ENCODE measurements at places on chromosomes 16 and 17.

GRCh38 chr17:41762841-41763240 lies 23.7 kb downstream of the JUP start:
- no peak for DNase-seq

- DNase-seq: no peak
Observed at GRCh38 chr17:18291718-18292540, 22.9 kb downstream of the TOP3A start.

DNA sequence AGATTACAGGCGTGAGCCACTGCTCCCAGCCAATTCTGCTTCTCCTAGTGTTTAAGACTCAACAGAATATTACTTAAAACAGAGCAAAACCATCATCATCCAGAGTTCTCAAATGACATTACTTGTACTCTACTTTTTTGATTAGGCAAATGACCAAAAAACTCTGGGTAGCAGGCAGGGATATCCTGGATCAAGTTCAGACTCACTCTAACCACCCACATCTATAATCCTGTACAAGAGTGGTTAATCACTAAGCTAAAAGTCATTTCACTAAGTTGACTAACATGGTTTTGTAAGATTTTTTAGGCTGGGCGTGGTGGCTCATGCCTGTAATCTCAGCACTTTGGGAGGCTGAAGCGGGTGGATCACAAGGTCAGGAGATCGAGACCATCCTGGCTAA lies 6.8 kb downstream of the NAE1 start:
- DNase-seq: no peak

DNA sequence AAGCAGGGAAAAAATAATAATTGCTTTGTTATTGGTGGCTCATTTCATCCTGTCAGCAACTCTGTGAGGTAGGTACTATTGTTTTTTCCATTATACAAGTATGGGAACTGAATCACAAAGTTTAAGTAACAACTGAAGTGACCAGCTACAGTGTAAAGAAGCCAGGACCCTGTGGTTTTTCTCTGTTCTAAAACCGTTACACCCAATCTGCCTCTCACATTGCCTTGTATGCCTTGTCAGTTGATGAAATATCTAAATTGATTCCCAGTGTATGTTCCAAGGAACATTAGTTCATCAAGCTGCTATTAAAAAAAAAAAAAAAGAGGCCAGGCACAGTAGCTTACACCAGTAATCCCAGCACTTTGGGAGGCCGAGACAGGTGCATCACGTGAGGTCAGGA lies 5.4 kb downstream of the PIGL start:
- no peak for DNase-seq

GRCh38 chr16:50861970-50862411 lies 120.1 kb downstream of the CYLD start:
- DNase-seq: no peak

DNA sequence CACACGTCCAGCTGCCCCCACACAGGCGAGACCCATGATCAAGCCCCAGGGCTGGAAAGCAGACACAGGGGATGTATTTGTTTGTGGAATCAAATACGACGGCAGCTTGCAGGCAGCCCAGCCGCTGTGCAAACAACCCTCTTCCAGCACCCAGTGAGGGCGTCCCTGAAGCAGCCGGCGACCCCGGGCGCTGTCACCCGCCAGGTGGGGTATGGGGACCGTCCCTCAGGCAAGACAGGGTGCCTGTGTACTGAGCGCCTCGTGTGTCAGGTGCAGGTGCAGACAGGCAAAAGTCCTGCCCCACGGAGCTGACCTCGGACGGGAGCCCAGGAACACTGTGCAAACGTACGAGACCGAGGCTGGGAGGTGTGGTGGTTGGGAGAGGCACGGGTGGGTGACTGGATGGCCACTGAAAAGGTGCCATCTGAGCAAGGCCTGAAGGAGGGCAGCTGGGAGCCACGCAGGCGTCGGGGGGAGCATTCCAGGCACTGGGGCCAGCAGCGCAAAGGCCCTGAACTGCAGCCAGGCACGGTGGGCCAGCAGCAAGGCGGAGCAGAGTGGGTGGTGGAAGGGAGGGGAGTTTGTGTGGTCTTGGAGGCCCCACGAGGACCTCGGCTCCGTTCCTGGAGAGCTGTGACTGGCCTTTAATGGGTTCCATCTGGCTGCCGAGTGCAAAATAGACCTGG lies 48.5 kb downstream of the CBFA2T3 start:
- DNase-seq: no peak

- no peak for DNase-seq
Observed at GRCh38 chr17:50865060-50865867, 890 bp downstream of the TOB1 start.

- no peak for DNase-seq
Observed at GRCh38 chr17:45315648-45316433, 979 bp downstream of the MAP3K14 start.

- DNase-seq: no peak
Observed at GRCh38 chr17:35947156-35947585, 3.7 kb upstream of the LYZL6 start.

GRCh38 chr16:16037970-16038369 lies 88.6 kb downstream of the ABCC1 start:
- DNase-seq: no peak

GRCh38 chr17:3957735-3958599 lies 6.3 kb downstream of the ATP2A3 start:
- DNase-seq: no peak

GRCh38 chr16:79833559-79833958 lies 233.0 kb upstream of the MAF start:
- no peak for DNase-seq

- DNase-seq: no peak
Observed at GRCh38 chr17:78342449-78343186, 17.3 kb downstream of the SOCS3 start.

DNA sequence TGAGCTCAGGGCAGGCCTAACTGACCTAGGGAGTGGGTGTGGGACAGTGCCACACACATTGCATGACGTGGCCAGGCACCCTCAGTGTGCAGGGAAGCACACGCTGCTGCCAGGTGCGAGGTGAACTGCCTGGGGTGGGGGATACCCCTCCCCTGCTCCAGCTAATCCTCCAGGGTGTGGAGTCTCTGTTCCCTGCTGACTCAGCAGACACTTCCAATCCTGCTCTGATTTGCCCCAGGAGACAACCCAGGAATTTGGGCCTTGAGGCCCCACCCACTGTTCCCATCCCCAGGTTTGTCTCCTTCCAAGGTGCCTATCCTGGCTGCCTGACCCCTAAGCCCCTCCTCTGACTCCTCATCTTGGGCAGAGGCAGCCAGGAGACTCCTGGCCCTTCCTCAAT lies 10.7 kb downstream of the DLX3 start:
- DNase-seq: no peak

- DNase-seq: no peak
Observed at GRCh38 chr17:10633738-10634379, 23.2 kb downstream of the MYH3 start.

DNA sequence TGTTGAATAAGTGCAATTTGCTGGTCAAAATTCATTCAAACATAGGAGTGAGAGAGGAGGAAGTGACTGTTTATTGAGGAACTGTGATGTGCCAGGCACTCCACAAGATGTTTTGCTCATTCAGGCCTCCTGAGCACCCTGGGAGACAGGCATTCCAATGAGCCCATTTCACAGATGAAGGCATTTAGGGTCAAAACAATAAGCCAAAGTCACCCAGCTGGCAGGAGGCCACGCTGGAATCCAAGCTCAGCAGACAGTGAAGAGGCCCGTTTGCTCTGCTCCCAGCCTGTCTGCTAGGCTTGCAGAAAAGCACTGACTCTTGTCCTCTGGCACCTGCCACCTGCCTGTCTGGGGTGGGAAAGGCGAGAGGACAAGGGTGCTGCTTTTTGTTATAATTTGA lies 10.1 kb upstream of the SLC25A39 start:
- no peak for DNase-seq

GRCh38 chr16:78982096-78982744 lies 618.3 kb downstream of the MAF start:
- DNase-seq: no peak

- no peak for DNase-seq
Observed at GRCh38 chr17:39631403-39631802, 4.7 kb downstream of the PPP1R1B start.

- no peak for DNase-seq
Observed at GRCh38 chr16:88599092-88599733, 29.0 kb downstream of the ZC3H18 start.

DNA sequence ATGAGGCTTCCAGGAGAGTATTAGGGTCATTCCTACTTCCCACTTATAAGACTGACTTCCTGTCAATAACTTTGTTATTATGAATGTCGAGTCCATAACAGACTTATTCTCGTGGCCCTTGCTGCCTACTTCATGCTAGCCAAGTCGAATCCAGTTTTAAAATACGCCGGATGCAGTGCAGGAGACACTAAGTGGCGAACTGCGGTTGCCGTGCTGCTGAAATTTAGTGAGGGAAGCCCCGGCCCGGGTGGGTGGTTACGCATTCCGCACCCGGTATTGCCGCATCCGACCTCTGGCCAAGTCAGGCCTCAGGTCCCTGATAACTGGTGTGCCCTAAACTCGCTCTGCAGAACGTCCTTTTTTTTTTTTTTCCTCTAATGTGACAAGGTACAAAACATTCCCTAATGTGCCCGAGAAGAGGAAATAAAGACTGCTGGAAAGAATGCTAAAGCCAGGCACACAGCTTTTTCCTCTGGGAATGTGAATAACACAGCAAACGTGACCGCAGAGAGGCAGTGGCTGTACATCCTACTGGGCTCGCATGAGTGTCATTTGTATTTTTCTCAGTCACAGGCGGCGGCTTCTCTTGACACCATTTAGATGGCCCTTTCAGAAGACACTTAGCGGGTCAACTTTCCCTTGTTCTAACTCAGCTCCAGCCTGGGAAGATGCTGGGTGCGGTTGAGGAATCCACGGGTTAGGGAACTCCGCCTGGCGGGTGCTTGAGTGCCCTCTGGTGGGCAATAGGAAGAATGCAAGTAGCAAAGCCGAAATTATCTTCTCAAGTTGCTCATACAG lies 7.1 kb upstream of the AKTIP start:
- peak; percentile 31 for DNase-seq

GRCh38 chr17:35786941-35787432 lies 8.5 kb downstream of the MMP28 start:
- no peak for DNase-seq

GRCh38 chr17:47816947-47817346 lies 4.6 kb downstream of the OSBPL7 start:
- no peak for DNase-seq

DNA sequence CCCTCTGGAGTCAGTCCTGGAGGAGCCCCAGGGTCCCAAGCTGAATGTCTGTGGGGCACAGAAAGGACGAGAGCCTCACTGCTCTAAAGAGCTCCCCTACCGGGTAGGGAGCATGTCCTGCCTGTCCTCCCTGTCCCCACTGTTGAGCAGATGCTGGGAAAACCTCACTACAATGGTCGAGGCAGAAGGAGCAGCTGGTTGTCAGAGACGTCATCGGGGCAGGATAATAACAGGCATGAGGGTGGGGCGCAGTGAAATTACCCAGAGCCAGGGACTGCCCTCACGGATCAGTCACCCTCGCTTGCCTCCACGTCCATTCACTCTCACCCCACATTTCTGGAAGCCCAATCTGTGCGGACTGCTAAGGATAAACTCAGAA lies 538 bp downstream of the TM4SF5 start:
- DNase-seq: no peak

GRCh38 chr17:58693208-58693607 lies 806 bp downstream of the RAD51C start:
- no peak for DNase-seq
